ENCODE measurements at places on chromosomes 13 and 19. TPM values are rescaled to one million over a fixed set of nuclear protein-coding genes. Genes with fewer than 3 reads are reported as not detected.
A peak's percentile ranks its signal among the peaks of the same experiment; 100 is the strongest.

HRC gene
- total RNA-seq = 5.1 TPM

POSTN gene
- total RNA-seq = 69.5 TPM

POU2F2 gene
- total RNA-seq = 5.3 TPM

CAPS gene
- 181 TPM for total RNA-seq

NOTCH3 gene
- total RNA-seq = 125 TPM

SUCLA2 gene
- total RNA-seq = 37.0 TPM

FARSA gene
- 60.9 TPM for total RNA-seq

SCGB2B2 gene
- total RNA-seq = 3.4 TPM

ACER1 gene
- not detected for total RNA-seq

PROZ gene
- total RNA-seq = not detected

- DNase-seq = no peak
Observed at GRCh38 chr13:75416327-75417011, 65.5 kb downstream of the TBC1D4 start.

- no peak for DNase-seq
Observed at GRCh38 chr13:43044720-43045301, 21.4 kb downstream of the DNAJC15 start.

- DNase-seq = no peak
Observed at GRCh38 chr19:32040236-32040635, 305.2 kb upstream of the ZNF507 start.

DNA sequence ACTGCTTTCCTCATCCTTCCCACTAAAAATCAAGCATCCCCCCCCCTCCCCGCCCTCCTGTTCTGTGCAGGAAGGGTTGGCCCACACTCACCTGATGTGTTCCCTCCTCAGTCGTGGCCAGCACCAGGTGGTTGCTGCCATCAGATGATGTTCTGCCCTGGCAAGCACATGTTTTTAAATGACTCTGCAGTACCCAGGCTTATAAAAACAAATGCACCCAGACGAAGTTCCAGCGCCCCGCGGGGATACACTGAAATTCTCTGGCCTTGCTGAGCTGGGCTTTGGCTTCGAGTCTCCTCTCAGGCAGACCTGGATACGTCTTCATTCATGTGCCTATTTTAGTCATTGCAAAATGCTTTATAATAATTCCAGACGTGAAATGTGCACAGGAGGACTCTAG, 316.3 kb downstream of the DLEU7 start:
- DNase-seq = no peak

DNA sequence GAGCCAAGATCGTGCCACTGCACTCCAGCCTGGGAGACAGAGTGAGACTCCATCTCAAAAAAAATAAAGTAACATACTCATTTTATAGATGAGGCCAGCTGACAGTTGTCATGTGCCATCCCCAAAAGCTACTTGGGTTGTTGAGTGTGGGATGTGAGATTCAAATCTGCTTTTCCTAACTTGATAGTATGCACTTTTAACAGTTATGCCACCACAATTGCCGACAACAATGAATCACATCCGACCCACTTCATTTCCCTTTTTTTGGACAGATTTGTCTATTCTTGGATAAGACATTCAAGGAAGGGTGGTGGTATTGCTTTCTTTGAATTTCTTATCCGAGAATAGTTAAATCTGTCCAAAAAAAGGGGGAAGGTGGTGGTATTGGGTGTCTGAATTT, 16.3 kb upstream of the DNMT1 start:
- DNase-seq = no peak

GRCh38 chr19:49150106-49150943, 4.9 kb downstream of the HRC start:
- peak; percentile 89 for DNase-seq

DNA sequence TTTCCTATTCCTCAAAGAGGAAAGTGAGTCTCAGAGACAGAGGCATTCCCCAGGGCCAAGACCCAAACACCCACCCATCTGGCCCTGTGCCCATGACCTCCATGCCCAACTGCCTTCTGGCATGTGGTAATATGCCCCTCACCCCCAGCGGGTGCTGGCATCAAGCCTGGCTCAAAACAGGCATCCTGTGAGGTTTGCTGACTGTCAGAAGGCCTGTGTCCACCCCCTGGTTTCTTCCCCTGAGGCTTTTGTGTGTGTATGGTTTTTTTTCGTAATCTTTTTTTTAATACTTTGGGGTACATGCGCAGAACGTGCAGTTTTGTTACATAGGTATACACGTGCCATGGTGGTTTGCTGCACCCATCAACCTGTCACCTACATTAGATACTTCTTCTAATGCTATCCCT, 7.6 kb upstream of the KANK2 start:
- DNase-seq = peak; percentile 66

- DNase-seq = no peak
Observed at GRCh38 chr19:20357921-20358320, 190.9 kb downstream of the ZNF486 start.

GRCh38 chr13:25860862-25861261, 191.0 kb downstream of the SHISA2 start:
- no peak for DNase-seq

- DNase-seq = no peak
Observed at GRCh38 chr19:49331616-49332055, 3.6 kb upstream of the CD37 start.

DNA sequence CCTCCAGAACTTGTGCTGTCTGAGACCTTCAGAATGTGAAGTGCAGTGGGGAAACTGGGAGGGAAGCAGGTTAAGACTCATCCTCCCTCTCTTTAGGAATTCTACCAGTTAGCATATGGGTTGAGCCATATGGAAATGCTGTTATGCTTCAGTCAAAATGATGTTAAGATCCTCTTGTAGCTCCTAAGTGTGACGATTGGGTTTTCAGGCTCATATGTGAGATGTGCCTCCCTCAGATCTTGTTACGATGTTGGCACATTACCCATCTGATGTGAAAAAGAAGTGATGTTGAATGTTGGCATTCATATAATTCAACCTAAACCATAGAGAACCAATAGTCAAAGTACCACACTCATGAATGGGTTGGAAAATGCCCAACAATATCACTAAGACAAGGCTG, 67.8 kb upstream of the IPO5 start:
- DNase-seq = no peak

GRCh38 chr13:105127732-105128131, 1407.7 kb downstream of the EFNB2 start:
- no peak for DNase-seq

DNA sequence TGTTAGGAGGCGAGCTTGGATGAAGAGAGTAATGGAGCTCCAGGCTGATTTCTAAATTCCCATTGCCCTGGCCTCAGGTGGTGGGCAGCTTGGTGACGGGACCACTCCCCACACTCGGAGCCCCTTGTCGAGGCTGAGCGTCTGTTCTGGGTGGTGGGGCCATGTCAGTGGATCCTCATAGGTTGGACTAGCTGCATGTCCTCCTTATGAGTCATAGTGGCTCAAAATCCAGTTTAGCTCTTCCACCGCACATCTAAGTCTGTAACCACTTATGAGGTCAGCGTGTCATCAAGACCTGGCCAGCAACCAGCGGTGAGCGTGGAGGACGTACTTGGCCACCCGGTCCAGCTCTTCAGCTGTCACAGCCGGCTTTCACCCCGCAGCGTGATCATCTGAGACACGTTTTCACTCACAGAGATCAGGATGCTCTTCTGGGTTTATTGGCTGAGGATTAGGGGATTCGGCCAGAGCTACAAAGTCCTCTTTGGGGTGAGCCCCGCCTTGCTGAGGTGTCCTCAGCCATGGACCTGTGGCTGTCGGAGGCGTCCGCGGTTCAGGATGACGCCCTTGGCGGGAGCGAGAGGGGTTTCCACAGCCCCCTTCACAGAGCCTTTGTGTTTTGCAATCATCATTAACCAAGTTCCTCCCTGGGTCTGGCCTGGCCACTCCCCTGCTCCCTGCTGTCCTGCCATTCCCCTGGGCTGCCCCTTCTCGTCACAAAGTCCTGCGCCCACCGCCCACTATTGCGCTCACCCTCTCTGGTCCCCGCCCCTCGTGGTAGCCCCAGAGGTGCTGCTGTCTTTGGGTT, 41.9 kb downstream of the ADPRHL1 start:
- DNase-seq = peak; percentile 80

- no peak for DNase-seq
Observed at GRCh38 chr13:101209206-101209893, 207.0 kb downstream of the NALCN start.

- DNase-seq = peak; percentile 59
Observed at GRCh38 chr13:33349986-33350826, 64.7 kb upstream of the STARD13 start.

- DNase-seq = peak; percentile 42
Observed at GRCh38 chr19:56508290-56508778, 679 bp downstream of the ZNF471 start.

DNA sequence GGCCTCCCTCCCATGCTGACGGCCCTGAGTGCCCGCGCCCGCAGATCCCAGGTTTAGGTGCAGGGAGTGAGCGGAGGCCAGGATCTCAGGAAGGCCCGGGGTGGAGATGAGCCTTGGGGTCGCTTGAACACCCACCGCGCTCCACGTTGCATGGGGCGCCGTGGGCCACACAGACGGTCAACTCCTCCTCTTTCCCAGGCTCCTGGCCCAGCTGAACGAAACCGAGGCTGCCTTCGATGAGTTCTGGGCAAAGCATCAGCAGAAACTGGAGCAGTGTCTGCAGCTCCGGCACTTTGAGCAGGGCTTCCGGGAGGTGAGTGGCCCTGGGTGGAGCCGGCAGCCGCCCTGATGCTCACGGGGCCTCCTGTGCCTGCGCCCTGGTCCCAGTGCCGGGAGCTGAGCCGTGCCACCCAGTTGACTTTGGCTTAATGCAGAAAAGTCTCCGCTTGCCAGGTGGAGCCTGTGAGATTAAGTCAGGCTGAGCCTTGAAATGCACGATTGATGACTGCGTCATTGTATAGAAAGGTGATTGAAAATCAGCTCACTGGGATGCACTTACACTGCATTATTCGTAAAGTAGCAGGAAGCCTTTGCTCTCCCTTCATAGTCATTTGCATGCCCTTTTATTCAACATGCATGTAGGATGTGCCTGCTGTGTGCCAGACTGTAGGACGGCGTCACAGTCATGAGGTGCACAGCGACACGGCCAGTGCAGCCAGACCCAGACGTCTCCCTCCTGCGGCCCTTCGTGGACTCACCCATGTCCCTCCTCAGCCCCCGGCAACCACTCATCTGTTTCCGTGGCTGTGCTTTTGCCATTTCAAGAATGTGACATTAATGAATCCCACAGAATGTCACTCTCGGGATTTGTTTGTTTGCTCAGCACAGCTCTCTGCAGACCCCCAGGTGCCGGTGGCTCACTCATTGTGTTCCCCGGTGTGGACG, 35.5 kb upstream of the F7 start:
- DNase-seq = no peak

DNA sequence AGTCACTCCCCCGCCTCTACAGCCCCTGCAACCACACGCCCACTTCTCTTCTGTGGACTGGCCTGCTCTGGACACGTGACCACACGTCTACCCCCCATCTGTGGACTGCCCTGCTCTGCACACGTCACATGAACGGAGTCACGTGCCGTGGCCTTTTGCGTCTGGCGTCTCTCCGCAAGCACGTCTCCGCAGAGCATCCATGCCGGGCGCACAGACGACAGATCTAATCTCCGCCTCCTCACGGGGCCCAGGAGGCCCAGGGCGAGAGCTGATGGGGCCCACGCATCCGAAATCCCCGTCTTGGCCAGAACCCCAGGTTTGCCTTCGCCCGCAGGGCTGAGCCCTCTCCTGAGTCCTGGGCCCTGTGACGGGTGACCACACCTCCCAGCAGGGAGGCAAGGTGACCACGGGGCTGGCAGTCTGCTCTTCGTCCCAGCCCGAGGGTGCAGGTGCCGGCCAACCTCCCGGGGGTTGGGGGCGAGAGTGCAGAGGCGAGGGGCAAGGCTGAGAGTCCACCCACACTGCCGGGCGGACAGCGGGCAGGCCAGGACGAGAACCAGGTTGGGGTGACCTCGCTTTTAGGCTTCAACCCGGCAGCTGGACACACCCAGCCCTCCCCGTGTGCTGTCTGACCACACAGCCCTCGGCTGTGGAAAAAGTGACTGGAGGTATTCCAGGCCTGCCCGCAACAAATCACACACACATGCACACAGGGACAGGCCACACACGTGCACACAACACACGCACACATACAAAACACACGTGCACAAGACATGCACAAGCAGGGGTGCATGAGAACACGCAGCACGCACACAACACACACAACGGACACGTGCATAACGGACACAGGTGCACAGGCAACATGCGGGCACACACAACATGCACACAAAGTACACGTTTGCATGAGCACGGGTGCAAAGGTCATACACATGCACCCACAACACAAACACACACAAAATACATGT, 3.9 kb downstream of the SBNO2 start:
- DNase-seq = peak; percentile 67

DNA sequence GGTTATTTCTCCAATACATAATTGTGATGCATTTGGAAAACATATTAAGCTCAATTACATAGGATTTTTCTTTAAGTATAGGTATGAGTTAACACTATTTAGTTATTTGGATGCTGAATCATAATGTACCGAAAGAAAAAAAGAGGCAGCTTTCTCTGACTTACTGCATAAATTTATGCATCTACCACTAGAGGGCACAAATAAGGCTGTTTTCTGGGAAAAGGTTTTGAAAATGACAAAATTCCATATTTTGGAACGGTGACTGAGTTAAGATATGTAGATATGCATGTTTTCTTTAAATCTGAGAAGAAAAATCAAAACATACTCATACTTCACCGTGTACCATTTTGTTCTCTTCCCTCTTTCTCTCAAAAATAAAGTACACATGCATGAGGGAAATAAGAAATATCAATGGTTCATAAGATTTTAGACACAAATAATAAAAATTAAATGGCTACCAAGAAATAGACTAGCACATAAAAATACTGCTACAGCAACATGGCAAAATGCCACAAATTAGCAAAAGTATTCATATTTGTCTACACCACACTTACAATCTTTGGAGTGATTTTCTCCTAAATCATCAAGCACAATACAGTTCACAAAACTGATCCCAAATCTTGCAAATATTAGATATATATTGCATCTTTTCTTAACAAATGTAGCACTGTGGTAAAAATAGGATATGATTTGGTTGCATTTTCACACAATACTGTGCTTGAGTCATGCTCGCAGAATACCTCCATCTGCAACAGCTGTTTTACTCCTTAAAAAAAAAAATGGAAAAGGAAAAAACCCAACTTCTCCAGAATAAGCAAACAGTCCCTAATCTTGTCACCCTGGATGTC, 260.0 kb downstream of the FGF14 start:
- DNase-seq = no peak

GRCh38 chr13:107020393-107020792, 452.5 kb upstream of the ARGLU1 start:
- no peak for DNase-seq

GRCh38 chr13:45626731-45627374, 11.3 kb upstream of the ERICH6B start:
- DNase-seq = no peak

DNA sequence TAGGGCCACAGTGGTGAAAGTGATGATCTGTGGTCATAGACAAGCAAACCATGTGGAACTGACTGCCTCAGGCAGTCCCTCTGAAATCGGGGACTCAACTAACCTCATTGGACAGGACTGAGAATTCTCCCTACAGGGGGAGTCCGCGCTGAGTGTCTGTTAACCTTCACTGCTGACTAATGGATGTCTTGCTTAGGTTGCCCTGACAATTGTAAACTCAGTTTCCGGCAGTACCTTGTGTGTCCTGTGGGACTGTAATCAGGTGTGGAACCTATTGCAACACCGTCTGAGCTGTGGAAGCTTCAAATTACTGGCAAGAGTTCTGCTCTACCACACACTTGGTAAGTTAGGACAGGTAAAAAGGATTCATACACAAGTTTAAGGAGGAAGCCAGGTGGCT, 21.8 kb downstream of the ZNF77 start:
- no peak for DNase-seq
